Mononuclear cell (primary cell): ENCODE measurements at places on chromosomes 2 and 18. TPM values are rescaled to one million over a fixed set of nuclear protein-coding genes. Genes with fewer than 3 reads are reported as not detected.

Gene SLC4A3
- total RNA-seq = 0.10 TPM

Gene XRCC5
- total RNA-seq = 132 TPM

Gene ANKRD30B
- not detected for total RNA-seq

Gene REEP1
- 0.63 TPM for total RNA-seq

Gene LYG2
- total RNA-seq = not detected

Gene ACTG2
- total RNA-seq = 0.10 TPM

Gene CCDC68
- total RNA-seq = not detected

Gene PARD6G
- 0.73 TPM for total RNA-seq

Gene GNAL
- total RNA-seq = 0.84 TPM

Gene SCN9A
- 0.63 TPM for total RNA-seq

Gene C1GALT1C1L
- total RNA-seq = not detected

Gene ZNF804A
- 0.73 TPM for total RNA-seq

Gene ADGRF3
- total RNA-seq = 0.31 TPM

Gene IL36G
- total RNA-seq = not detected

Gene CCDC102B
- 4.1 TPM for total RNA-seq

Gene WDFY1
- 103 TPM for total RNA-seq

Gene ST6GAL2
- 0.21 TPM for total RNA-seq

Gene COLEC11
- not detected for total RNA-seq

Gene GCG
- not detected for total RNA-seq

Gene FOXI3
- not detected for total RNA-seq

Gene RGPD4
- total RNA-seq = 0.10 TPM

Gene RAD51AP2
- total RNA-seq = not detected

Gene FNDC4
- 0.10 TPM for total RNA-seq

Gene MC4R
- total RNA-seq = not detected

Gene CNDP1
- total RNA-seq = not detected

Gene CYRIA
- 63.3 TPM for total RNA-seq

Gene UCN
- not detected for total RNA-seq

Gene VIT
- total RNA-seq = not detected

Gene RAB6D
- total RNA-seq = not detected

Gene IL1F10
- not detected for total RNA-seq

Gene PDCD1
- total RNA-seq = 2.0 TPM

Gene C2orf80
- not detected for total RNA-seq

Gene MTERF4
- 103 TPM for total RNA-seq

Gene ALPP
- not detected for total RNA-seq

Gene ERFE
- 0.10 TPM for total RNA-seq

Gene GNLY
- 181 TPM for total RNA-seq

Gene SEH1L
- total RNA-seq = 17.1 TPM

Gene GPAT2
- total RNA-seq = 1.3 TPM

Gene LDLRAD4
- total RNA-seq = 50.9 TPM

Gene SNORC
- total RNA-seq = under 0.01 TPM

Gene PROKR1
- under 0.01 TPM for total RNA-seq

Gene OSR1
- 0.10 TPM for total RNA-seq

Gene DNAJC5G
- not detected for total RNA-seq

Gene CCL20
- 130 TPM for total RNA-seq

Gene ITPRIPL1
- total RNA-seq = 4.7 TPM

Gene TMEM37
- not detected for total RNA-seq

Gene CMPK2
- 12.8 TPM for total RNA-seq

Gene PIKFYVE
- 59.6 TPM for total RNA-seq

Gene PTH2R
- 0.21 TPM for total RNA-seq

Gene FSHR
- total RNA-seq = not detected

Gene SERPINB10
- total RNA-seq = 5.7 TPM

Gene HRH4
- total RNA-seq = 0.42 TPM

Gene IL1A
- total RNA-seq = 23.4 TPM

Gene COL4A4
- total RNA-seq = 0.21 TPM
